ENCODE measurements at places on chromosomes 16 and 17.
A peak's percentile ranks its signal among the peaks of the same experiment; 100 is the strongest.

DNA sequence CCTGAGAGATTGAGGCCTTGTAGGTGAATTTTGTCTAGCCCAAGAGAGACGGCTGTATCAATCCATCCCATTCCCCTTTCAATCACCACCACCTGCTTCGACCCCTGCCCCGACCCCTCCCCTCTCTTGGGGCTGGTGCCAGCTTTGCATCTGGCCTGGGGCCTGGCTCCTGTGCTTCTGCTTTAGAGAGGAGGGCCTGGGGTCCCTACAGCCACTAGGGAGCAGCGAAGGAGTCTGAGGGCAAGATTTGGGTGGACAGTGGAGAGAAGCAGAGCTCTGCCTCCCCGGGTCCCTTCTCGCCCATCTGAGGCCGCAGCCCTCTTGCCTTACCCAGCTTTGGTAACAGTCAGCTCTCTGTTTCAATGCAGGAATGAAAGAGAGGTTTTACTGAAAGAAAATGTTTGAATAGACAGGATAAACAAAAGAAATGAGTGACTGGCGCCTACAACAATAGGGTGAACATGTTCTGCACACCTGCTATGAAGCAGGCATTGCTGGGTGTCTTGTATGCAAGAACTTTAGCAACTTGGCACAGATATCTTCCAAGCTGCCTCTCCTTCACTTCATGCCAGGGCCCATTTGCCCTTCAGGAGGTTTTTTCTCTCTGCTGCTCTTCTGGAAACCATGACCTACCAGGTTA, 57.4 kb downstream of the SLC47A1 start:
- DNase-seq: no peak

DNA sequence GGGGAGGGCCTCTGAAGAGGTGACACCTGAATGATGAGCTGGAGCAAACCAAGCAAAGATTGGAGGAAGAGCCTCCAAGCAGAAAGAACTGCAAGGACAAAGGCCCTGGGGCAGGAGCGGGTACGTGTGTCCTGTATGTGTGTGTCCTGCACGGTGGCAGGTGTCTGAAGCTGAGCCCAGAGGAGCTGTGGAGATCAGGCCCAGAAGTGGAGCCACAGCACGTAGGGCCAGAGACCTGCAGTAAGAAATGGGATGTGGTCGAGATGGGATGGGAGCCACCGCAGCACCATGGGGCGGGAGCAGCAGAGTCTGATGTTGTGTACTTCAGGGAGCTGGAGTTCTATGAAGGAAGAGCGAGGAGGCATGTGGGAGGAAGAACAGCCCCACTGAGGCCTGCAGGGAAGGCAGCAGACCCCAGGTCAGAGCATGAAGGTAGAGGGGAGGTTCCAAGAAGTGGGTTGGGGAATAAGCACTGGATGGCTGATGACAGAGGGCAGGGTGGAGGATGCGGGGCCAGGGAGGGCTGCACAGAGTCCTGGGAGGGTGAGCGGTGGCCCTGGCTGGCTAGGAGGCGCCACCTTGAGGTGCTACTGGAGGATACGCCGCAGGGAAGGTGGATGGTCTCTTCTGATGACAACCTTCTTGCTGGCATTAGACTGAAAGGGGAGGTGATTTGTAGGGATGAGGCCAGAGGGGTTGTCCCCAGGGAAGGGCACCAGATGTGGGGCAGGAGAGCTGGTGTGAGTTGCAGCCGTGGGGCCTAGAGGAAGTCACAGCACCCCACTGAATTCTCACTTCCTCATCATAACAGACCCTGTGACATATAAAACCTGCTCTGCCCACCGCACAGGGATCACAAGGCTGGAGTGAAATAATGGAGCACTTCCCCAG, 10.6 kb upstream of the CETP start:
- DNase-seq: no peak

GRCh38 chr17:49063652-49064051, 66.5 kb downstream of the IGF2BP1 start:
- DNase-seq: no peak

- no peak for DNase-seq
These were observed 2.6 kb downstream of the WNT9B start for GRCh38 chr17:46853896-46854444.

- DNase-seq: no peak
These were observed 36.4 kb downstream of the HEATR3 start for GRCh38 chr16:50102051-50102746.

- DNase-seq: no peak
These were observed 1.6 kb upstream of the GAST start for GRCh38 chr17:41710472-41711090.

- DNase-seq: no peak
These were observed 43.5 kb downstream of the HS3ST2 start for GRCh38 chr16:22857296-22858025.

DNA sequence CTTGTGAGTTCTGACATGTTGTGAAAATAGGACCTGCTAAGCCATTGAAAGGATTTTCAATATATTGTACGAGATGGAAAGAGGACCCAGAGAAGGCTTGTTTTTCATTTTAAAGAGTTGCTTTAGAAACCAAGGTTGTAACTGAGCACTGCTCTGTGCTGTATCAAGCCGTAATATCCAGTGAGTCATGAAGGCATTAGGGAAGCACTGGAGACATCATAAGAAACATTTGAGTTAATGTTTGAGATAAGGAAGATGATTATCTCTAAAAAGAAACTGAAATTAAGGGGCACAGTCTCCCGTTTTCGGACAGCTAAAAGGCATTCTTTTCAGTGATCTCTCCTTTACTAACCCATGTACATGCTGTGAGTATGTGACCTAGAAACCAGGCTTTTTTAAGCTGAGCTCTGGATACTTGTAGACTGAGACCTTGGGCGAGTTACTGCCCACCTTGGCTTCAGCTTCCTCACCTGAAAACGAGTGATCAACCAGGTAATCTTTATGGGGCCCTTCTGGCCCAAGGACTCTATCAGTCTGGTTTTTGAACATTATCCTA, 149.2 kb upstream of the TBX2 start:
- DNase-seq: no peak

DNA sequence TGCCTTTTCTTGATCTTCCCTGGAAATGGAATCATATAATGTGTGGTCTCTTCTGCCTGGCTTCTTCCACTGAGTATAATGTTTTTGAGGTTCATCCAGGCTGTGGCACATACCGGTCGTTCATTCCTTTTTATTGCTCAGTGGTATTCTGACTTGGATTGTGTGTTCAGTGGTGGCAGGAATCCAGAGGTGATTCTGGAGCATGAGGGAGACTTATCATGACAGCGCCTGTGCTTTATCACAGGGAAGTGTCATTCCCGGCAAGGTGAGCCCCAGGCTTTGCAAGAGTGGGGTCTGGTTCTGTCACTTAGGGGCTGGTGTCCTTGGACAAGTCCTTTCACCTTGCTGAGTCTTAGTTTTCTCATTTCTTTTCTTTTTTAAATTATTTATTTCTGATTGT, 53.0 kb downstream of the IRX3 start:
- no peak for DNase-seq

DNA sequence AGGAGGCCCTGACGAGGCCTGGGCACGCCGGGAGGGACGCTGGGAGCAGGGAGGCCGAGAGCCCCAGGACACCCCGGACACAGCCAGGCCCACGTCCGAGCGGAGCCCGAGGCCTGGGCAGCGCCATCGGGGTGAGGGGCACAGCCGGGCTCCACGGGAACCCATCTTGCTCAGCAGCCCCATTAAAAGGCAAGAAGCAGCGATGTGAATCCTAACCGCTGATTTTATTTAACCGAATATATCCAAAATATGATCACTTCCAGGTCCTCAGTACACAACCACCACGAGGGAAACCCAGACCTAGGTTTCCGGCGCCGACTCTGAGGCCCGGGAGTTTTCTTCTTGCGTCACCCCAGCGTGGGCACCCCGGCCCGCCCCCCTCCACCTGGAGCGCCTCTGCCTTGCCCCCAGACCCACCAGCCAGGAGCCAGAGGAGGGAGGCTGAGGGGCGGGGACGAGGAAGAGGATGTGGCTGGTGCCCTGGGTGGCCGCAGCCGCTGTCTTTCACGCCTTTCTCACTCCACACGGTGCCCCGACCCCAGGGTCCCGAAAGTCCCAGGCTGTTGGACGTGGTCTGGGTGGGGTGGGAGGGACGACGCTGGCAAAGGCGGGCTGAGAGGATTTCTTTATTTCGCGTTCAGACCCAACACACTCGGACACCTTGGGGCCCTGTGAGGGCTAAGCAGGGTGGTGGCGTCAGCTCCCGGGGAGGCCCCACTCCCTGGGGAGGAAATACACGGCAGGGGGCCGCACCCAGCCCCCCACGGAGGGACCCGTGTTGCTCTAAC, 568 bp upstream of the CCDC154 start:
- DNase-seq: no peak

DNA sequence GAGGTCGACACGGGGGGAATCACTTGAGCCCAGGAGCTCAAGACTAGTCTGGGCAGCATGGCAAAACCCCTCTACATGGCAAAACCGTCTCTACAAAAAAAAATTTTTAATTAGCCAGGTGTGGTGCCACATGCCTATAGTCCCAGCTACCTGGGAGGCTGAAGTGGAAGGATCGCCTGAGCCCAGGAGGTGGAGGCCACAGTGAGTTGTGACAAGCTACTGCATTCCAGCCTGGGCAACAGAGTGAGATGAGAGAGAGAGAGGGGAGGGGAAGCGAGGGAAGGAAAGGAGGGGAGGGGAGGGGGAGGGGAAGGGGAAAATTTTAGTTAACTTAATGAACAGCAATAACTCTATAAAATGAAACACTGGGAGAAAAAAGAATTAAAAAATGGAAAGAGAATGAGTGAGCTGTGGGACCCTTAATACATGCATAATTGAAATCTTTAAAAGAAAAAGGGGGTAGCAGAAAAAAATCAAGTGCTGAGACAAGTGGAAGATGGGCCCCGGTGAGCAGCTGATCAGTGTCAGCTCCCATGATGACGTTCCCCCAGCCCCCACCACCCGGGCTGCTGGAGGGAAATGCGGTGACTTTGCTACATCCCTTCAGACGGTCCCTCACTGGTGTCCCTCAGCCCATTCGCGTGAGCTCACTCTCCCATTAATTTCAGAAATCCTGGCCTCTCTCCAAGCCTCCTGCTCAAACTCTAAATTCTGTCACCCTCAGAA, 2.7 kb downstream of the ASGR2 start:
- DNase-seq: no peak

- peak; percentile 82 for DNase-seq
These were observed 3.5 kb upstream of the TSPOAP1 start for GRCh38 chr17:58331815-58332777.

- no peak for DNase-seq
These were observed 592 bp downstream of the ALDOA start for GRCh38 chr16:30065943-30066760.

GRCh38 chr16:81843683-81844082, 64.6 kb downstream of the PLCG2 start:
- no peak for DNase-seq

DNA sequence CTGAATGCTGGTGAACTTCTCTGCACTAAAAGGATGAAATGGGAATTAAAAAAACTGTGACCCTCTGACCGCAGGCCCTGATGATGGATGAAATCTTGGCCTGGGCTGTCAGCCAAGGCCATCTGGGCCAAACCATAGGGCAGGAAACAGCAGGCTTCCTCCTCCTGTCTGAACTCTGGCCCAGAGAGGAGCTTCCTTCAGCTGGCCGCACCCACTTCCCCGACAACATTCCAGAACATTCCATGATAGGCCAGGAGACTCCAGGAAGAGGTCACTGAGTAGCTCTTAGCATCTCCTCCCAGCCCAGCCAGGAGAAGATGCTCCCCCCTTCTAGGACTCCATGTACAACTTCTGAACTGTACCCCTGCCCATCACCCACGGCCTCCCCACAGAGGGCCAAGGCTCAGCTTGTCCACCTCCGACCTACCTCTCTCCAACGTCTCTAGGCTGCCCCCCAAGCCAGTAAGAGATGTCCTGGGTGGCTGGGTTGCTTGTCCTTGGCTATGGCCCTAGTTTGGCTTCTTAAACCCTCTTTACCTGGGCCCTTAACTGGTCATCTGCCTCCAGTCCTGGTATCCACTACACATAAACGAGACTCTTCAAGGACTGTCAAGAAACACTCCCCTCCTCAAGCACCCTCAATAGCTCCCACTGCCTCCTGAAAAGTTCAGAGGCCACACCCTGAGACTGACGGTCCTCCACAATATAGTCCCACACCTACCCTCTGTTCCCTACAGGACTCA, 1.7 kb downstream of the RPH3AL start:
- no peak for DNase-seq

DNA sequence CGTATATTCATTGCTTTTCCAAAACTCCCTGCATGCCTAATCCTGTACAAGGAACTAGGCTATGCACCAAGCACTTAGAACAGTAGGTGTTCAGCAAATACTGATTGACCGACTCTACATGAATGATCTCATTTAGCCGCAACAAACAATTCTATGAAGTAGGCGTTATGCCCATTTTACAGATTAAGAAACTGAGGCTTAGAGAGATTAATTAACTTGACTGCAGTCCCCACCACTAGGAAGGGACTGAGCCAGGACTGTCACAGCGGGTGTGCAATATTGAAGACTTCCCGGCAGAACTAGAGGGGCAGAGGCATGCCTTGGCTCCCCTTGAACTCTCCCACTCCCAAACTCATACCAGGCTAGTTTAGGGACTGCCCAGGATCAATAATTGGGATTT, 10.5 kb upstream of the N4BP1 start:
- no peak for DNase-seq

DNA sequence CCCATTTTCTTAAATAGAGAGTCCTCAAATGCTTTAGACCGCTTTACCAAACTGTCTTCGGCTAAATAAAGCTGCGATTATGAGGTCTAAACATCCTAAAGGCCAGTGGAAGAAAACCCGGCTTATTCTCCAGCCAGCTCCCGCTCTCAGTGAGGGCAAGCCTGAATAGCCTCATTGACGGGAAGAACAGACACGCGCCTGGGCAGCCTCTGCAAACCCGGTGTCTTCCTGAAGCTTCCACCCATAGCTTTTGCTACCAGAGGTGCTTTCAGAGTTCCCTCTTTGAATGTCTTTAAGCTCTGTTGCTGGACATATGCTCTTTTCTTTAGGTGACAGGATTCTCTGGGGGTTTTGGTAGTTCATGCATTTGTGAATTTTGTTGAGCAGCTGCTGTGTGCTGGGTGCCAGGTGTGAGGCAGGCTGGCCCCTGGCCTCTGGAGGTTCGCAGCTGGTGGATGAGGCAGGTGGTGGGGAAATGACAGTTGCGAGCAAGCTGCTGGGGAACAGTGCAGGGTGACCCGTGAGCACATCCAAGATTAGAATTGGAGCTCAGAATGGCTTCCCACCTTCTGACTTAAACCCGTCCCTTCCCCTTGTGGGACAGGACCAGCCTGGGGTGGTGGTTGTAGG, 44.7 kb downstream of the CRISPLD2 start:
- DNase-seq: no peak

DNA sequence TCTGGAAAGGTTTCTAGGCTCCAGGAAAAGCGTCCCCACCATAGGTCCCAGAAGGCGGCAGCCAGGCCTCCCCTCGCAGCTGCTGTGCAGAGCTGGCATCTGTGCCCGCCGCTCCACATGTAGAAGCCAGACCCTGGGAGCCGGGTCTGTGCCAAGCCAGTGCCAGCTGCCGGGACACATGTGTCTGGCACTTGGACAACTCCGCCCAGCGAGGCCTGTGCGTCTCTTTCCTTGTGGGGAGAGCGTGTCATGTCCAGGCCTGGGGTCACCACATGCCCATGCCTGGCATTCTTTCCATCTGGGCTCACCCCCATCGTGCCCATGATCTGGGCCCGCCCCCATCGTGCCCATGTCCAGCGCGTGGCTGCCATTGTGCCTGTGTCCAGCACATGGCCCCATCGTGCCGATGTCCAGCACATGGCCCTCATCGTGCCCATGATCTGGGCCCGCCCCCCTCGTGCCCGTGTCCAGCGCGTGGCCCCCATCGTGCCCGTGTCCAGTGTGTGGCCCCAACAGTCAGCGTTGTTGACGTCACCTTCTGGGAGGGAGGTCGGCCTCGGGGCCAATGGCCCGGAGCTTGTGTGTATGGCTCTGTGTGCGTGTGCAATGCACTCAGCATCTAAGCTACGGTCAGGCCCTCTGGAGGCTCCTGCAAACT, 13.3 kb upstream of the ACSF3 start:
- no peak for DNase-seq
